ENCODE measurements at places on chromosomes 6 and 20.

- no peak for DNase-seq
Measured at GRCh38 chr20:39309458-39309857, 347.3 kb downstream of the DHX35 start.

DNA sequence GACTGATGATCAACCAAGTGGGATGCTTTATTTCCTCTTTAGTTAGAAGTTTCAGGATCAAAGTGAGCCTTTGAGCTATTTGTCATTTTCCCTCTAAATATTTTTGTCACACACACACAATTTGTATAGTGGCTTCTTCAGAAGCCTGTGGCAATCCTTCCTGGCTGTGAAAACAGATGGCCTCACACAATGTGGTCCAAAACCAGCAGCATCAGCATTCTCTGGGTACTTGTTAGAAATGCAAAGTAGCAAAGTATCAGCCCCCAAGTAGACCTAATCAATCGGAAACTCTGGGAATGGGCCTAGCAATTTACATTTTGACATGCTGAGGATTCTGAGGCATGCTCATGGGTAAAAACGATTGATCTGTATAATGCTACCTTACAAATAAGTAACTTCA is 115.9 kb downstream of the PAX1 start:
- DNase-seq: no peak

DNA sequence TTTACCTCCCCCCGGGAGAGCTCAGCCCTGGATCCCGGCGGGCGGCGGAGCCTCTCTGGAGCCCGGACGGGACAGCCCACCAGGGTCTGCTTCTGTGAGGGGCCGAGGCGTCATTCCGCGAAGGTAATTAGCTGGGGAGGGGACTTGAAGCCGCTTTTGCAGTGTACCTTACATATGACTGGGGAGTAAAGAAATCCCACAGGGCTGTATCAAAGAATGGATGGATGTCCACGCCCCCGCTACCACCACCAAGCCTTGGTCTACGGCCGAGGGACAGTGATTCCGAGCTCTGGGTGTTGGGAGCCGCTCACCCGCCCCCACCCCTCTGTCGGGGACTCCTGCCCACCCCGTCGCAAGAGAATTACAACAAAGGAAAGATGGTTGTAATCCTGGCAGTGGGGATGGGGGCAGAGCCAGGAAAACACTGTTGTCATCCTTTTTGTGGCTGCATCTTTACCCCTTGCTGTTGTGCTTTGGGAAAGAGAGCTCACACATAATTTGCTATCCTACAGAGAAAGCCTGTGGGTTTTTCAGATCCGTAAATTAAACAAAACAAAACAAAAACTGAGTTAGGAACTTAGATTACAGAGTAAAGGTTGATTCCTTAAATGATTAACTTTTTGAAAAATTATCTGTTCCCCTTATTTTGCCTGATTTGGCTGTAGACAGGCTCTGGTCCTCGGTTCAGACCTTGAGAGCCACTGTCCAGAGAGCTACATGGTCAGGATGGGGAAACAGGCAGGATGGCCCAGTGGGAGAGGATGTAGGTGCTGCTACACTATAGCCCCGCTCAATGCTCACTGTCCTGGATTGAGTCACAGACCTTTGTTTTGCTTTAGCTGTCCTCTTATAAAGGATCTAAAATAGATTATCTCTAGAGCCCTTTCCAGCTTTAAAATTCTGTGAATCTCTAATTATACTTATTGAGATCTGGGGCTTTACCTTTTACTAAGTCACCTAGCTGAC is 997 bp upstream of the FBXO30 start:
- no peak for DNase-seq

GRCh38 chr6:14372734-14373489 is 255.3 kb downstream of the CD83 start:
- no peak for DNase-seq

- DNase-seq: no peak
Measured at GRCh38 chr6:13274707-13275434, 53.5 kb downstream of the TBC1D7 start.

DNA sequence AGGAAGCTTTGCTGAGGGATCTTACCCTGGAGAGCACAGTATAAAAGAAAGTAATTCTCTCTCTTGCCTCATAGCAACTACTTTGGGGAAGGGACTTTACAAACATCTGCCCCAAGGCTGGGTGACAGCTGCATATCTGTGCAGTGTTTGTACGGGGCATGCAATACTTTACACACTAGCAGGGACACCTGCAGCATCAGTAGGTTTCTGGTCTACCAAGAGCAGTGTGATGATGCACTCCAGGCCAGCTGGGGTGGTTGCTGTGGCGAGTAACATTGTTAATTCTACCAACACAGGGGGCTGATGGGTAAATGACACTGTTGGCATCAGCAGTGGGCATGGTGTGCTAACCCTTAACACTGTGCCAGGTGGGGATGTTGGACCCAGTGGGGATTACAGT is 48.0 kb downstream of the ADTRP start:
- DNase-seq: no peak

GRCh38 chr6:138248878-138249277 is 30.6 kb upstream of the PBOV1 start:
- no peak for DNase-seq

- no peak for DNase-seq
Measured at GRCh38 chr20:57315083-57315975, 14.3 kb upstream of the SPO11 start.

DNA sequence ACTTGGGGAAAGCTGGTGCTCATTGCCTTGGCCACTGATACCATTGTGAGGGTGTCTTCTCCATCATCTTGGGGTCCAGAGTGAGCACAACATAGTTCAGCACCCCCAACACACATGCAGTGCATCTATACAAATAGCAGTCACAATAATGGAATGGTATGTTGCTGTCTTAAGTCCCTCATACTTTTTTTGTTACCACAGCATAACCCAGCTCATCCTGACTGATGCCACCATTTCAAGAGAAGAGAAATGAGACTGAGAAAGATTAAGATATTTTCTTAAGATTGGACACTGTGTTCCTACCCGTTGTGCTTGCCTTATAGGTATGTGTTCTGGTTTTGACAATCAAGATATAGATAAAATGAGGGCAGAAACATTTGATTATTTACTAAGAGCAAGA is 15.6 kb downstream of the CST4 start:
- DNase-seq: no peak

GRCh38 chr20:24588047-24588635 is 118.7 kb downstream of the SYNDIG1 start:
- DNase-seq: no peak

DNA sequence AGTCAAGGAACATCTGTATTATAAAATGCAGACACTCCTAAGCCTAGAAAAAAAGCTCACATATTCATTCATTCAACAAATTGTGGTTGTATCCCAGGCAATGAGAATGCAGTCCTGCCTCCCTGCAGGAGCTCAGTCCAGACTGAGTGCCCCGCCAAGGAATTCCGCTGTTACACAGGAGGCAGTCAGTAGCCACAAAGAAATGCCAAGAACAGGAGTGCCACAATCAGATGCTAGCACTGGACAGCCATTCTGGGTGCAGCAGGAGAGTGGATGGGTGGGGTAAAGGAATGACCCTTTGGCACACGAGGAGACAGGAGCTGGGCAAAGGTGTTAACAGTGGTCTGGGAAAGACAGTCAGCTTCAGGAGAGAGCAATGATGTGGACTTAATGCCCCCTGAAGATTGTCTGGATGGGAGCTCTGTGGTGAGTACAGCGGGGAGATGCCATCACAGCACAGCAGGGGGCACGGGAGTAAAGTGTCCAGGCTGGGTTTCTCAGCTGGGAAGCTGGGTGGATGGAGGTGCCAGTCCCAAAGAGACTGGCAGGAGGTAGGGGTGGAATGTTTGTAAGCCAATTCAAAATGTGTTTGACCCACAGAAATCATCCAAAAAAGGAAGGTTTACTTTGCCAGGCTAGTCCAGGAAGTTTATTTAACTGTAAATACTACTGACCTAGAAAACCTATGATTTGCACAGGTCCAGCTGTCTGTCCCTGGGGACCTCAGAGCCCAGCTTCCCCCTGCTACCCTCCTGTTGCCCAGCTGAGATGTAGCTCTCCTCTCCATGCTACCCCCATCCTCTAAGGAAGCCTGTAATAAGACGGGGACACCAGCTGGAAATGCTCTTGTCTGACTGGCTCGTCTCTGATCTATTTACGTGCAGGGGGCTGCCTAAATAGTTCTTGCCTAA is 84.1 kb downstream of the SLC23A2 start:
- DNase-seq: no peak

All from endothelial cell (in vitro differentiated cells).